ENCODE measurements at places on chromosomes 13 and 19.
A peak's percentile ranks its signal among the peaks of the same experiment; 100 is the strongest.

DNA sequence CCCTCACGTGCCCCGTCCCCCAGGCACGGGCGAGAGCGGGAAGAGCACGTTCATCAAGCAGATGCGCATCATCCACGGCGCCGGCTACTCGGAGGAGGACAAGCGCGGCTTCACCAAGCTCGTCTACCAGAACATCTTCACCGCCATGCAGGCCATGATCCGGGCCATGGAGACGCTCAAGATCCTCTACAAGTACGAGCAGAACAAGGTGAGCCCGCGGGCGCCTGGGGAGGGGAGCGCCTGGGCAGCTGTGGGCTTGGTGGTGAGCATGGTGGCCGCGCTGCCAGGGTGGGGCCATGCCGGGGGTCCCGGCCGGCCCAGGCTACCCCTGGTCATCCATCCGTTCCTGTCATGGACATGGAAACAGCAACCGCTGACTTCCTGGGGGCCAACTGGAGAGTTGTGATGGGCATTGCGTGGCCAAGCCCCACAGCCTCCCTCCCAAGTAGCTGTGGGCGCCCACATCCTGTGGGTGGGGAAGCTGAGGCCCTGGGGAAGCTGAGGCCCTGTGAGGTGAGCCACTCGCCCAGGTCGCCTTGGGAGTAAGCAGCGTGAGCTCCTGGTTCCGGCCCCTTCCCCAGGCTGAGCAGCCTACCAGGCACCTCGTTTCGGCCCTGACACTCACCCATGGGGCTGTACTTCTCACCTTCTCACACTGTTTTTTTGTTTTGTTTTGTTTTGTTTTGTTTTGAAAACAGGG lies 16.1 kb downstream of the GNA11 start:
- DNase-seq: no peak

DNA sequence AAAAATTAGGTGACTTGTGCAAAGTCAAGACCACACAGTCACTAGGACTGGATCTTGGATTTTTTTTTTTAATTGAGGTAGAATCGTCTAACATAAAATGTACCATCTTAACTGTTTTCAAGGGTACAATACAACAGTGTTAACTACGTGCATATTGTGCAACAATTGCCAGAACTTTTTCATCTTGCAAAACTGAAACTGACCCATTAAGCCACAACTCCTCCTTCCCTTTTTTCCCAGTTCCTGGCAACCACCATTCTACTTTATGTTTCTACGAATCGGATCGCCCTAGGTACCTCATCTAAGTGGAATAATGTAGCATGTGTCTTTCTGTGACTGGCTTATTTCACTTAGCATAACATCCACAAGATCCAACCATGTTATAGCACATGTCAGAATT lies 37.5 kb upstream of the POMP start:
- no peak for DNase-seq

- DNase-seq: no peak
Measured at GRCh38 chr19:10292206-10292788, 2.5 kb downstream of the ICAM5 start.

DNA sequence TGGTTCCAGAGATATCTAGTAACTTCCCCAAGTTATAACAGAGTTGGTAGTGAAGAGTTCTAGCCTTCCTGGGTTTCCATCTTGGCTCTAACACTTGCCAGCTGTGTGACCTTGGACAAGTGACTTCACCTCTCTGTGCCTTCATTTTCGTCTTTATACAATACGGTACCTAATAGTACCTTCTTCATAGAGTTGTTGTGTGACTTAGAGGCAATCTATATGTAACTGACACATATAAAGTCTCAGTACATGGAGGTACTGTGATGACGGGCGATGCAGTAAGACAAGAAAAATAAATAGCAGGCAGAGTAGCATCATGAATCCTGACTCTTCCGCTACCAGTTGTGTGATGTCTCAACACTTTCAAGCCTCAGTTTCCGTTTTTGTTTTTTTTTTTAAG lies 8.0 kb upstream of the CLASRP start:
- no peak for DNase-seq

- DNase-seq: no peak
Measured at GRCh38 chr19:29815231-29815630, 3.4 kb downstream of the CCNE1 start.

- DNase-seq: no peak
Measured at GRCh38 chr13:45215392-45216077, 14.7 kb upstream of the KCTD4 start.

DNA sequence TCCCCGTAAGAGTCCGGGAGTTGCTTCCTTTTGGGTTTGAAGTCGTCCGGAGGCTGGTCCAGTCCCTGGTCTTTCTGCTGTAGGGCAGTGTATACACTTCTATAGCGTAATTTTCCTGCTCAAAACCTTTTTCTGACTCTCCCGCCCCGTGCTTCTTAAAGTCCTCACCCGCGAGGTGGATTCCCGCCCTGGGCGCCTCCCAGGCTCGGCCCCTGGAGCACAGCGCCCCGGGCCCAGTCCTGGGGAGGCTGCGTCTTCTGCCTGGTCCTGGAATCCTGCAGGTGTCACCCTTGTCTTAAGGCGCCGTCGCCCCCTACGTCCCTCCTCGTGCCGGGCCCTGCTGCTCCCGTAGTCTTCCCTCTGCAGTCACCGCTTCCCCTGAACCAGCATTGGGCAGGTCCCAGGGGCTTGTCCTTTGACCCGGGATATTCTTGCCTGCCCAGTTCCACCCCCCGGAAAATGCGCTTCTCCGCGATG lies 34.4 kb upstream of the ZNF808 start:
- DNase-seq: no peak

GRCh38 chr13:19861762-19862161 lies 1.7 kb downstream of the ZMYM5 start:
- DNase-seq: no peak

- DNase-seq: no peak
Measured at GRCh38 chr19:34135054-34135800, 37.1 kb upstream of the LSM14A start.

DNA sequence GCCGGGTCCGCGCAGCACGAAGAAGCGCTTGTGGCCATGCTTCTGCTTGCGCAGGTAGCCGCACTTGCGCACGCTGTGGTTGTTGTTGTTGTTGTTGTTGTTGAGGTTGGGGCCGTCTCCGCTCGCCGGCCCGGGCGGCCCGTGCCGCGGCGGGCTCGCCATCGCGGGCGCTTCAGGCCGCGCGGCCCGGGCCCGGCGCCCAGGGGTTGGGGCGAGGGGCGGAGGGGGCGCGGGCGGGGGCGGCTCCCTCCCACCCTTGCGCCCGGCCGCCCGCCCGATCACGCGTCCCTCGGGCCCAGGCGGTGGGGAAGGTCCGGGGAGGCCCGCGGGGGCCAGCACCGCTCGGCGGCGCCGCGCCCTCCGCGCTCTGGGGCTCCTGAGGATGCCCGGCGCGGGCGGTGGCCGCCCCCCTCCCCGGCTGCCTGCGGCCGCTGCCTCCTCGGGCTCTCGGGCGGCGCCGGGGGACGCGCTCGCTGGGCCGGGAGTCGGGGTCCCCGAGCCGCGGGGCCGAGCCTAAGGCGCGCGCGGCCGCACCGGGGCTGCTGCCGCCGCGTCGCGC lies 412 bp downstream of the IRS2 start:
- DNase-seq: no peak

DNA sequence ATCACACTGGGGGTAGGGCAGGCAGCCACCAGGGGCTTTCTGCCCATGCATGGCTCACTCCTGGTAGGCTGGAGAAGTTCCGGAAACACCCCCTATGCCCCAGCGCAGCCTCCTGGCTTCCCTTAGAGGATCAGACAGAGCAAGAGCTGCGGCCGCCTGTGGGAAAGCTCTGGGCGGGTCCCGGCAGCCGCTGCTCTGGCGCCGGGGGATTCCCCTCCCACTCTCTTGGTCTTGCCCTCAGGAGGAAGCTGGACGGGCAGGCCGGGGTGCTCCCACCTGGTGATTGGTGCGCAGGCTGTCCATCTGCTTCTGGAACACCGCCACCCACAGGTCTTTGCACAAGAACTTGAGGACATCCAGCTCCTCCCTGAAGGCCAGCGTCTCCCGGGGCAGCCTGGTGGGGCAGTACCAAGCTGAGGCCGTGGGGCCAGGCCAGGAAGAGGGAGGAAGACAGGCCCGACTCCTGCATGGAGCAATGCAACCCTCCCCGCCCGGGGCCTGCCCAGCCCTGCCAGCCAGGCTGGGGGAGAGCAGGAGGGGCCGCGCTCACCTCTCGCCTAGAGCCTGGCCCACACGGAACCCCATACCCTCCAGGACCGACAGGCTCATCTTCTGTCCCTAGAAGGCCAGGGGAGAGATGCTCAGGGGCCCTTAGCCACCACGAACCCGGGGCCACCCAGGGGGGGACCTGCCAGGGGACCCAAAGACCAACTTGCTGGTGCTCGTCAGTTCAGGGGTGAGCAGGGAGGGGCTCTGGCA lies 4.0 kb upstream of the NKPD1 start:
- no peak for DNase-seq

DNA sequence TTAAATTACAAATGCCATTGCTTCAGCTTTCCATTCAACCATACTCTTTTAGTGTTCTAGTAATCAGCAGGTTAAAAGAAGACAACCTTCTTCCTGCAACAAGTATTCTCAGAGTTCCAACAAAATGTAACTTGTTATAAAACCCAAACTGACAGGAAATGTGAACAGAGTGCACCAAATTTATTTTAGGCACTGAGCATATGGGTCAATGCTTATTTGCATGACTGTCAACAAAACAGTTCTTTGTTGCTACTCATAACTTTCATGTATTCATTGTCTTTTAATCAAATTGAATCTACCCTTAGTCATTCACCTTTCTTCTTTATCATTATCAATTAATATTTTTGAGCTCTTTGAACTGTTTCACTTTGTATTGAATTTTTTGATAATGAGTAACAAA lies 554.1 kb downstream of the DACH1 start:
- no peak for DNase-seq

- DNase-seq: peak; percentile 66
Measured at GRCh38 chr19:3544742-3545668, 6.0 kb downstream of the TEKTIP1 start.
